ENCODE measurements at places on chromosomes 5 and 9.

DNA sequence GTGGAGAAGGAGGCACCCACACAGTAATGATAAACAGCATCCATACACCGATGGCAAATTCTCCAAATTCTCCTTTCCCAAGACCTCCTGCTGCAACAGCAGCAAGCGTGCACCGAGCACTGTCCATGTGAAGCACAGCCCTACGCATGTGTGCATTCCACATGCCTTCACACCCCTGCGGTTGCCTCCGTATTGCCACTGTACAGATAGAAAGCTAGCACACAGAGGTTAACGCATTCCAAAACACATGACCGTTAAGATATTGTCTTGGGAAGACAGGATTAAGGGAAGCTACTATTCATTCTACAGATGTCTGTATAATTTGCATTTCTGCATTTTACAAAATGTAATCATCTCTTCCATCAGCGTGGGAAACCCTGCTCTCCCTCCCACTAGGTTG lies 6.6 kb downstream of the FLT4 start:
- DNase-seq, result no peak

DNA sequence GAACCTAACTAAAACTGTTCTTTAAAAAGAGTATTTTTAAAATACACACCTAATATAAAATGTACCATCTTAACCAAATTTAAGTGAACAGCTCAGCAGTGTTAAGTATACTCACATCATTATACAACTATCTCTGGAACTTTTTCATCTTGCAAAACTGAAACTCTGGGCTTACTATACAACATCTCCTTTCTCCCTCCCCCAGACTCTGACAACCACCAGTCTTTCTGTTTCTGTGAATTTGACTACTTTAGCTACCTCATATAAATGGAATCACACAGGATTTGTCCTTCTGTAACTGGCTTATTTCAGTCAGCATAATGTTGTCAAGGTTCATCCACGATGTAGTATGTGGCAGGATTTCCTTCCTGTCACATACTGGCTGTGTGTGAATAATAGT lies 93.5 kb downstream of the FOXD1 start:
- no peak for DNase-seq

DNA sequence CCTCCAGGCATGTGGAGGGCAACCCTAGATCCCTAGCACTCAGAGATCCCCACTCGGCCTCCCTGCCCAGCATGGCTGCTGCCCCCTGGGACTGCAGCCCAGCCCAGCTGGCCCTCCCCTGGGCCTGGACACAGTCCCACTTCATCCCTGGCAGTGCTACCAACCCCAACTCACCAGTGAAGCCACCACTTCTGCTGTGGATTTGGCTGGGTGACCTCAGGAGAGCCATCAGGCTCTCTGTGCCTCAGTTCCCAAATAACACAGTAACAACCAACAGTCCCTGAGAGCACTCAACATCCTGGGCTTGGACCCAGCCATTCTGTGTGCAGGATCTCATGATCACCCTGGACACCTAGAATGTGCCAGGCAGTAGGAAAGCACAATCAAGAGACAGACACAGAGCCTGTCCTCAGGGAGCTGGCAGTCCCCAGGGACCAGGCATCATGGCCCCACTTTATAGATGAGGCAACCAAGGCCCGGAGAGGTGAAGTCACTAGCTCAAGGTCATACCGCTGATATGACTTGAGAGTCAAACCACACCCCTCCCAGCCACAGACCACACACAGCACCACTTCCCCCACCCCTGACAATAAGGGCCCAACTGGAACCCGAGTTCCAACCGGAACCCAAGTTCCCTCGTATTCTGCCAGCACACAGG lies 4.7 kb upstream of the PSMB7 start:
- no peak for DNase-seq

GRCh38 chr5:62386824-62387223 lies 16.9 kb downstream of the DIMT1 start:
- no peak for DNase-seq
